ENCODE measurements at places on chromosomes 6 and 20.
A peak's percentile ranks its signal among the peaks of the same experiment; 100 is the strongest.

DNA sequence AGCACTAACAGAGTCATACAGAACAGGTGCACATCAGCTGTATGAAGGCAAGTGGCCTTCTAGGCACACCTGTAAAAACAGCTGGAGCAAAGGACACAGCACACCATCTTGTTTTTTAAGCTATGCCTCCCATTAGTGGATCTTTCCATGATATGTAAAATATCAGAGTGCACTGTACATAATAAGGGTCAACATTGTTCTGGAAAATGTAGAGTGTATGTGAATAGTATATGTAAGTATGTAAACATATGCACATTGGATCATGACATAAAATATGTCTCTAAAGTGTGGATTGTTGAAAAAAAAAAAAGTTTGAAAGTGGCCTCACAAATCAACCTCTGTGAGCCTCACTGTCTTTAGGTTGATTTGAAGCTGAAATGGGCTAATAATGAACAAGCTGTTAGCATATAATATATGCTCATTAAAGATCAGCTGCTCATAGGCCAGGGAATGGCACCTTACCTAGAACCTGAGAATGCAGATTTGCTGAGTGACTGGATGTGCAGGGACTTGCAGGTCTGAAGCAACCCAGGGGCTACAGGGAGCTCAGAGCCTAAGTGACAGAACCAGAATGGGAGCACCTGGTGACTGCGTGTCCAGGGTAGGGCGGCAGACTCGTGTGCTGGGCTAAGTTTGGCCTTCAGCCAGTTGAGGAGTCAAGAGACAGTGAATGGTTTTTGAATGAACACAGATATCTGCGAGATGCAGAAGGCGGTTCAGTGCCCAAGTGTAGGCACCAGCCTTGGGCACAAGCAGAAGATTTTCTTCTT is 198.6 kb downstream of the TMEM242 start:
- no peak for DNase-seq

DNA sequence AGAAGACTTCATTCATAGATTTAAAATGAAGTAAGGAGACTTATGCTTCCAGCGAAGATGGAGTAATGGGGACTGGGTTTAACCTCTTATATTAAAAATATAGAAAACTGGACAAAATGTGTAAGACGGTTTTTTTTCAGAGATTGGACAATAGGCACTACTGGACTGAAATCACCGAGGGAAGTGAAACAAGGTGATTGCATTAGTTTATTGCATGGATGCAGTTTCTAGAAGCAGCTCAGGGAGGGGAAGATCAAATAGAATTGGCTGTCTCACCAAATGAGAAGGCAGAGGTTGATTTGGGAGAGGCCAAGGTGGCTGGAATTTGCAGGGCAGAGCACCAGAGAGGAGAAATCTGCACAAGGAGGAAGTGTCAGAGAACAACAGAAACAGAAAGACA is 162.6 kb downstream of the DNAH8 start:
- no peak for DNase-seq

DNA sequence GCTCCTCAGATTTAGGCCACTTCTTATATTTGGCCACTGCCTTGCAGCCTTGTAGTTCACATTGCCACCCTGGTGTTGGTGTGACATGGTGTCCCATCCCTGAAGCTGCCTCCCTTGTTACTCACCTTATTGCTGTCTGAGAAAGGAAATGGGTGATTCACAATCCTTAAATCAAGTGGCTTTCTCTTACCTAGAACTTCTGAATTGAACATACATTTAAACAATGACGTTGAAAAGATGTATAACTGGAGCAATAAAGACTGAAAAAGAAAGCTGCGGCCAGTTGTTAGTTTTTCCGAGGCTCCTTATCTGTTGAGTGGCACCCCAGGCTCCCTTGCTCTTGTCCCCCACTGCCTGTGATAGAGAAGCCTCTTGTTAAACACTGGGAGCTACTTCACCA is 28.8 kb upstream of the GNRH2 start:
- no peak for DNase-seq

- no peak for DNase-seq
Measured at GRCh38 chr6:120805276-120805675, 529.0 kb downstream of the TBC1D32 start.

DNA sequence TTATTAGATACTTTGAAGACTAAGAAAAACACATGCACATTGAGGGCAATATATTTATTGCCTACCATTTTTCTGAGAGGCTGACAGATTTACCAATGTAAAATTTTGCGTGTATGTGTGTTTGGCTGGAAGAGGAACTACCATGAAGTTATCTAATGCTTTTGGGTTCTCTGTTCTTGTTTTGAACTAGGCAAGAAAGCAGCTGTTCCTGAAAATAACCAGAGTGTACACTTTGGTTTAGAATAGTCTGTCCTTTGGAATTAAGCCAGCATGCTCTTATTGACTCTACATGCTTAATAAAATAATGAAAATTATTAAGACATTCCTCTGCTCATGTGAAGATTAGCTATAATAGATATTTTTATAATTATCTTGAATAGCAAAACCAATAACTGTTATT is 129.2 kb downstream of the MYB start:
- DNase-seq: peak; percentile 37

- no peak for DNase-seq
Measured at GRCh38 chr6:130517444-130517931, 151.7 kb downstream of the TMEM200A start.

DNA sequence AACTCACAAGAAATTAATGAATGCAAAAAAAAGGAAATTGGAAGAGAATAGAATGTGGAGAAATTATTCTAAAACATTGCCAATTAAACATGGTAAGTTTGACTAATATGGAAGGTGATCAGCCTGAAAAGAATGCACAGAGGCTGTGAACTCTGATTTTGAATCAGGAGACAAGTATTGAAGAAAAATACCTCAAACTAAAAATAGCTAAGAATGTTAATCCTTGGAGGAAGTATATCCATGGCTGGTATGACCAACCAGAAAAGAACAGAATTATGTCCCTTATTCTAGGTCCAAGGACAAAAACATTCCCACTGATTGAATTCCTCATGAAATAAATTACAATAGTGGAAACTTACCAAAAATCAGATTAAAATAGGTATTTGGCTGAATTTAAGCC is 7.3 kb upstream of the RIMS1 start:
- no peak for DNase-seq

DNA sequence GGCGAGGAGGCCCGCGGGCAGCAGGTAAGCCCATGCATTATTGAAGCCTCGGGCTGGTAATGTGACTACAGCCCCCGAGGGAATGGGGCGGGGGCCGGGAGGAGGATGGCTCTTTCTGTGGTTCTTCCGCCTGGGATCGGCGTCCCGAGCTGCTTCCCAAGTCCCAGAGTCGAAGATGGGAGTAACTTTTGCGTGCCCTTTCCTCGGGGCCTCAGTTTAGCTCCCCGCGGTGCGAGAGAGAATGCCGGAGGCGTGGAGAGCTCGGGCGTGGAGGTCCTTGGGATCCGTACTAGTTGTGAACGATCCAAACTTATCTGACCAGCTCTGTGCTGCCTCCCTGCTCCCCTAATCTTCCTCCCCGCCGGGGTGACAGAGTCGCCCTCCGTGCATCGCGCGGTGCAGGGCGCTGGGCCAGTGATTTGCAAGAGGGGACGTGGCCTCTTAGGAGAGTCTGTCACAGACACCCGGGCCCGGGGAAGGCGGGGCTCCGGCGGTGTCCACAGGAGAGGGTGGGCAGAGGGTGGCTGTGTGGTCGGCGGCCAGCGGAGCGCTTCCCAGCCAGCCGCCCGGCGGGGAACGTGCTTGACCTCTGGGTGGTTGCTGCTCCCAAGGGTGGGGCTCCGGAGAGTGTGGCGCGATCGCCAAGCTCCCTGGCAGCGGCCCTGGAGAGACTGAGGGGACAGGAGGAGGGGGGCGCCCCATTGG is 815 bp downstream of the UTRN start:
- DNase-seq: no peak

- DNase-seq: peak; percentile 11
Measured at GRCh38 chr6:106844930-106845329, 129.6 kb downstream of the CD24 start.

GRCh38 chr6:95686272-95686671 is 108.9 kb downstream of the MANEA start:
- DNase-seq: no peak

DNA sequence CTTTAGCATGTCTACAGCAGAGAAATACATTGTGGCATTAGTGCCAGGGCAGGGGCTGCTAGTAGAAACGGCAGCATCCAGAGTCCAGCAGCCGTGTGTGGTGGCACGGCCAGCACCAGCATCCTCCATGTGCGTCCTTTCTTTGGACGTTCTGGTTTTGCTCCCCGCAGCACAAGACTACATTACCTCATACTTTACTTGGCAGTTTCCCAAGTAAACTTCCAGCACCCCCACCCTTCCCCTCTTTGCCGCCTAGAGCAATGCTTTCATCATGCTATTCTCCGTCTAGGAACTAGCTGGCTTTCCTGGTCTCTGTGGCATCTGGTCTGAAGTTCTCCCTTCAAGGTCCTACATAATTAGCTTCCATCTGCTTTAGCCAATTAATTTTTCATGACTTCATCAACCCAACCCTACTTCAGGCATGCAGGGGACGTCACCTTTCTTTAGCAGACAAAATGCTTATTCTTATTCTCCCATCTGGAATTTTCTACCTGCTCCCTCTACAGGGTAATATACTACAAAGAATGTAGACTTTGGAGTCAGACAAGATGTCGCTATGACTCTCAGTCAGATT is 67.6 kb downstream of the BLOC1S5 start:
- peak; percentile 46 for DNase-seq

DNA sequence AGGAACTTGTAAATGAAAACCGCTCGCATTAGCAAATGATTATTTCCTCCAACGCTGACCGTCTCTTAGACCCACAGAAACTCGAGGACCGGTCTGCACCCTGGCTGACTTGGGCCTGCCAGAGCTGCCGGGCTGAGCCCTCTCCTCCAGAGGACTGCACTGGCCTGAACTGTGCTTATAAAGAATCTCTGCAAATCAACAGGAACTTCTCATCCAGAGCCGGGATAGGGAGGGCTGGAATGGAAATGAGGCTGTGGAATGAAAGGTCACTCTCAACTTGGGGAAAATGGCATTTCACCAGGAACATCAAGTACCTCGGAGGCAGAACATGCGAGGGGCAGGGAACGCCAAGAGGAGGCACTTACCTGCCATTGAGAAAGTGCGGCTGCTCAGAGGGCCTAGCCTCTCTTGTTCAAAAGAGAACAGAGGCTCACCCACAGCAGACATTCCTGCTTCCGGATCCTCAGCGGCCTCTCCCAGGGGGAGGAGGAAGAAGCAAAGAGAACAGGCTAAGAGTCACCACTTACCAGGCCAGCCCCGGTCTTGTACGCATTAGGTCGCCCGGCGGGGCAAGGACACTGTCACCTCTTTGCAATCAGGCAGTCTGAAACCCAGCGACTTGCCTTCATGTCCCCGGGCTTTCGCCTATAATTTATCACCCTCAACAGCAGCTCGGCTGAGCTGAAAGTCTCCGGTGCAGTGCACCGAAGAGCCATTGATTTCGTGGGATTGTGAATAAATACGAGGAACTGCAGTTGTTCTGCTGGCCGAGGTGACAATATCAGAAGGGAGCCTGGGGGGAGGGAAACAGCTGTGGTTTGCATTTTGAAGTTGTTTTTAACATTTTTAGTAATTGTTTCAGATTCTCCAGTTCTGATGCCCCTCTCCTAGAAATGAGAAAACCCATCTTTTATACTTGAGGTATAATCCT is 37.6 kb downstream of the ZMYND8 start:
- DNase-seq: peak; percentile 88

GRCh38 chr6:97864366-97864765 is 581.4 kb upstream of the MMS22L start:
- DNase-seq: no peak

DNA sequence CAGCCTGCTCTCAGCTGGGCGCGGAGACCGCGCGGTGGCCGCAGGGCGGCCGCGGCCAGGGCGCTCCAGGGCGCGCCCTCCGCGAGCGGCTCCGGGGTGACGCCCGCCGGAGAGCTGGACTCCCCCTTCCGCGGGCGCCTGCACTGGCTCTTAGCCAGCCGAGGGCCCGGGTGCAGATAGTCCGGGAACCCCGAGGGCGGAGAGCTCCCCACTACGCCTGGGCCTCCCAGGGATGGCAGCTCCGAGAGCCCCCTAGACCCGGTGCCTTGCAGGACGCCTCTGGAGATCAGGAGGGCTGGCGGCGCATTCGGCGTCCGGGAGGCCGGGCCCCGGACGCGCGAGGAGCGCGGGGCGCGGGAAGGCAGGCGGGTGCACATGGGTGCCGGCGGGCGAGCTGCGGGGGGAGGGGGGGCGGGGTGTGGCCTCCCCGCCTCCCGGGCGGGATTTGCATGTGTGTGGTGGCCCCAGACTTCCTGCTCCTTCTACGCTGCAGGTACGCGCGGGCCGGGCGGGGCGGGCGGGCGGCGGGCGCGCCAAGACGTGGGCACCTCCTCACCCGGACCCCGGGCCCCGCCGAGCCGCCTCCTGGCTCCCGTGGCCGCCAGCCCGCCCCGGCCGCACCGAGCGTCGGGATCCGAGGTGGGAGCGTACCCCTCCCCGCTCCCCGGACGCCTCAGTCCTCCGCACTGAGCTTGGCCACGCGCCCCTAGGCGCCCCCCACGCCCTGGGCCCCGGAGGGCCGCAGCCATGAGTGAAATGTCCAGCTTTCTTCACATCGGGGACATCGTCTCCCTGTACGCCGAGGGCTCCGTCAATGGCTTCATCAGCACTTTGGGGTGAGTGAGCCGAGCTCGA is at the start of gene ITPR3:
Gene ITPR3, plus strand, starts transcription at position 467 of the 855 bp plus-strand sequence. Its CDS starts 281 bp downstream, at position 748.
- DNase-seq: no peak

- DNase-seq: no peak
Measured at GRCh38 chr20:63117661-63118302, 98.1 kb downstream of the YTHDF1 start.

DNA sequence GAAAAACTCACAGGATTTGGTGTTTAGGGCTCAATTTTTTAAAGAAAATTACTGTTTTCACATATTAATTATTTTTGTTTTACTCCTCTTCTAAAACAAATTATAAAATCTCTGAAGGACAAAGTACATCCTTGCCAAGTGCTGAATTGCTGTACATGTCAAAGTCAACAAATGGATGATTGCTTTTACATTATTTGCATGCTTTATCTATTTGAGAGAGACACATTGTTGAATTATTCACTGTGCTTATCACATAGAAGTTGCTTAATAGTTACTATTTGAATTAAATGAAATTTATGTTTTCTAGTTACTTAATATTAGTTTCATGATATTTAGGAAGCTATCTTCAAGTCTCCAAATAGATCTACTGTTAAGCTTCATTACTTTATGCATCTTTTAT is 318.6 kb upstream of the PTCHD4 start:
- DNase-seq: no peak

- peak; percentile 98 for DNase-seq
Measured at GRCh38 chr6:36735110-36736071, 37.8 kb downstream of the RAB44 start.

DNA sequence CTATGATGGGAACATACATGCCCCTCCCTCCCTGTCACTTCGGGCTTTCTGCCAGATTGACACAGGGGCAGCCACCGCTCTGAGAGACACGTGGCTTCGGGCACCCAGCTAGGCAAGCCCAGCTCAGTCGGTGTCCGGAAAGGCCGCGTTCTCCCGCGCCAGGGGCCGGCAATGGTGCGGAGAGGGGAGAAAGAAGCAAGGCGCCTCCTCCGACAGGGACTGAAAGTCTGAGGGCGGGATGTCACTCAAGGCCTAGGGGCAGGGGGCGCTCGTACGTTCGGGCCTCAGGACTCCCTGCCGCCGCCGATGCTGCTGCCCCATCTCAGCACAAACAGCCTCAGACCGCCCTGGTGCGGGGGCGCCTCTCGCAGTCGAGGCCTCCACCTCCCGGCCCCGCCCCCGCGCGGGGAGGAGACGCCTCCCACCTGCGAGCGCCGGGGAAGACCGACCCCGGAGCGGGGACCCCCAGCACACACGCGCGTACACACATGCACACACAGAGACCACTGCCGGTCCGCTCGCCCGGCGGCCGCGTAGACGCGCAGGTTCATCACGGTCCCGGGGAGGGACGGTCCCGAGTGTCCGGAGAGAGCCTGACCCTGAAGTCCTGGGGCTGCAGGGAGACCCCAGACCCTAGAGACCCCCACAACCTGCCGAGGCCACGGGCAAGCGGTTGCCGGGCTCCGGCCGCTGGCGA is 1.9 kb downstream of the GRM4 start:
- peak; percentile 38 for DNase-seq

Data from muscle of leg (tissue), 16 donors.